ENCODE measurements at places on chromosomes 4 and X.

- DNase-seq = no peak
Observed at GRCh38 chrX:111047575-111047974, 48.4 kb upstream of the PAK3 start.

GRCh38 chr4:6044805-6045204, 26.6 kb upstream of the C4orf50 start:
- DNase-seq = no peak

DNA sequence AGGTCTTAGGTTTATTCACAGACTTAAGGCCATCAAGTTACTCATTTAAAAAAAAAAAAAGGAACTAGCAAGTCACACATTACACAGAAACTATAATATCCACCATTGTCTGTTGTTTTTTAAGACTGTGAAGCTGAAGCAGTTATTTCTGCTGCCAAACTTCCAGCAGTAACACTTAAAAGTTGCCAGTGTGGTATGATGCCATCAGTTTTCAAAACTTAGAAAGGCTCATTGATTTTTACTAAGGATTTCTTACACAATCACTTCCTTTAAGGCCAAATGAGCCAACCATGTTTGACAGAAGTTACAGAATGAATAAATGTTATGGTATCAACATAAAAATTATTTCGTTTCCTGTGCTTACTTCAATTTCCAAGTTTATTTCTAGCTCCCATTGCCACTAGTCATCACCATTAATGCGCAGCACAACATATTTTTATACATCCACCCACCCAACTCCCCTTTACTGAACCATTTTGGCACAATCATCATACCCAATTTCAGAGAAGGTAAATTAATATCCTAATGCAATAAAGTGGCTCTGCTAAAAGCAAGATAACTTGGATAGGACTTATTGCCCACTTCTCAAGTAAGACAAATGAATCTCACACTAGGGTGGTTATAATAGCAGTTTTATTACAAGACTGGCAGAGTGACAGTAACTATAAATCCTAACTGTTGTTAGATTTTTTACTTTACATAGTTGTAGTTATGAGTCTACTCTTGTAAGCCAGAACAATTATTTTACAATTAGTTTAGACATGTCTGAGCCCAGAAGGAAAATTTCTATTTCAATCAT, 13.1 kb downstream of the PDGFC start:
- no peak for DNase-seq

GRCh38 chrX:40015693-40016092, 82.1 kb downstream of the BCOR start:
- no peak for DNase-seq

DNA sequence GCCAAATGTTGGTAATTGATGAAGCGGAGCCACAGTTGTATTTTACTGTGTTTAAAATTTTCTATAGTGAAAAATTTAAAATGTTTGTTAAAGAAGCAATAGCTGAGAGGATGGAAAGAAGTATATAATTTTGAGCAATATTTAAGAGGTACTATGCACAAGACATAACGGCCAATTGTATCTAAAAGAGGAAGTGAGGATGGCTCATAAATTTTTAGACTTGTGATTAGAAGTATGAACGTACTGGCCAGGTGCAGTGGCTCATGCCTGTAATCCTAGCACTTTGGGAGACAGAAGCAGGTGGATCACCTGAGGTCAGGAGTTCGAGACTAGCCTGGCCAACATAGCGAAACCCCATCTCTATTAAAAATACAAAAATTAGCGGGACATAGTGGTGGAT, 12.7 kb upstream of the HHIP start:
- no peak for DNase-seq

- DNase-seq = no peak
Observed at GRCh38 chr4:623914-624566, 1.3 kb upstream of the PDE6B start.

Data from fibroblast of skin of left quadriceps (primary cell).